ENCODE measurements at places on chromosomes 12 and 14.

- DNase-seq = no peak
These were observed 51.1 kb downstream of the EMP1 start for GRCh38 chr12:13247596-13247995.

DNA sequence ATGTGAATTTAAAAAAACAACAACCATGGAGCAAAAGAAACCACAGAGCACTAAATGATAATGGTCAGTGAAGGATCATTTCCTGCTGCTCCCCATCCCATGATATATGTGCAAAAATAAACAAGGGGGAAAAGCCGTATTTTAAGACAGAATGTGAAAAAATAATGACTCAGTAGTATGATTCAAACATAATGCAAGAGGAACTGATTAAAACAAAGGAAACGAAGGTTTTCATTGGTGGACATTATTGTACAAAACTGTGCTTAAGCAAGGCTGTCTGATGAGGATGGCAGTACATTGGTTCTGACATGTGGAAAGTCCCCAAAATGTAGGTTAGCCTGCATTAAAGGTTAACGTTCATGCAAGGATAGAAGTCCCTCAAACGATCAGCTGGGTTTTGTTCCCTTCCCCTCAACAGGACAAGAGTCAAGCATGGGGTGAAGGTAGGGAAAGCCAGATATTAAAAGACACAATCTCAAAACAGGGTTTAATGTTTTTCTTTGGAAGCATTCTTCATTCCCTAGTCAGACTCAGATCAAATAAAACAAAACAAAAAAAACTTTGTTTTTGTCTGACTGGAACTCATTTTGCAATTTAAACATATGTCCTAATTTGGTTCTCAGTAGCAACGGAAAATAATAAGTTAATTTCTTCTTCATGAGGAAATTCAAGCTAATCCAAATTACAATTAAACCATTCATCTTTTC is 26.3 kb upstream of the PTGDR start:
- DNase-seq = no peak

GRCh38 chr14:71022939-71023338 is 115.7 kb downstream of the PCNX1 start:
- DNase-seq = no peak

DNA sequence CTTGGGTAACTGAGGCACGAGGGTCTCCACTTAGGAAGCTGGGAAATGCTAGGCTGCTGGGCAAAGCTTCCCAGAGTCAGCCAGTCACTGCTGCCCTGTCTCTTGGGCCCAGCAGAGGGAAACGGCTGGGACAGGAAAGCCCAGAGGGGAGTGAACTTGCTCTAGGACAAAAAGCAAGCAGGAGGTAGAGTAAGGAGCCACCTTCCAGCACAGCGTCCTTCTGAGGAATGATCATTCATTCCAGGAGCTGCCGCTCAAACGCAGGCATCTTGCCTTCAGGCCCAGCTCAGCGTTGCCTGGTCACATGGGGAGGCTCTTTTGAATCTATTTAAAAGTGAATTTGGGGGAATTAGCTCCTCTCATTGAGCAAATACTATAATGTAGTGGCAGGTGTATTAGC is 118.6 kb downstream of the CRACR2A start:
- no peak for DNase-seq

GRCh38 chr12:4569261-4569660 is 7.3 kb downstream of the DYRK4 start:
- DNase-seq = no peak

DNA sequence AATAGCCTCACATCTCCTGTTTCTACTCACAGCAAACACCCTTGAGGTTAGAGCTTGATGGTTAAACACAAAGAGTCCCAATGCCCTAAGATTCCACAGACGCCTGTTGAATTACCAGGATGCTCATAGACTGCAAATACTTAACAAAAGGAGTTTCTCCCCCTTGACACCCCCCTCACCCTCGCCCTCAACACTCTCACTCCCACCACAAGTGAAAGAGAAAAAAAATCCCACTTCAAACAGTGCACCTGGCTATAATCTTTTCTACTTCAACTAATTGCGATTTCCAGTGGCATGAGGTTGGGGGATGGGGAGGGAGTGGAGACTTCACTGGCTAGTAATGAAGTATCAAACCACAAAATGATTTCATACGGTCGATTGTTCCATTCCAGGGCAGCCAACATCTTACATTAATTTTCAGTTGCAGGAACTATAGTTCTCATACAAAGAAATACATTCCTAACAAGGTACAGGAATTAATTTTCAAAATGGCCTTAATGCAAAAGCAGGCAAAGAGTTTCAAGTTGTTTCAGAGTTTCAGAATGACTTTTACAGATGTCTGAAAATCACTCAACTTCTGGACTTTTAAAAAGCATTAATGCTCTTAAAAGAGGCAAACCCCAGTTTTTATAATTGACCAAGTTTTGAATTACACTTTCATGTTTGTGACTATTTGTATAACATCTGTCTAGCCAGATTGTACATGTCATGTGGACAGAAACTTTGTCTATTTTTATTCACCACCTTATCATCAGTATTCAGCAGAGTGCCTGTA is 390.7 kb downstream of the C12orf75 start:
- no peak for DNase-seq

GRCh38 chr14:105818712-105819005 is 292.3 kb downstream of the TMEM121 start:
- DNase-seq = no peak

All from CD4-positive, alpha-beta T cell treated with Interleukin-6 at 100 ng/mL for 8 hours (primary cell).